ENCODE measurements at places on chromosomes 3 and 15.

DNA sequence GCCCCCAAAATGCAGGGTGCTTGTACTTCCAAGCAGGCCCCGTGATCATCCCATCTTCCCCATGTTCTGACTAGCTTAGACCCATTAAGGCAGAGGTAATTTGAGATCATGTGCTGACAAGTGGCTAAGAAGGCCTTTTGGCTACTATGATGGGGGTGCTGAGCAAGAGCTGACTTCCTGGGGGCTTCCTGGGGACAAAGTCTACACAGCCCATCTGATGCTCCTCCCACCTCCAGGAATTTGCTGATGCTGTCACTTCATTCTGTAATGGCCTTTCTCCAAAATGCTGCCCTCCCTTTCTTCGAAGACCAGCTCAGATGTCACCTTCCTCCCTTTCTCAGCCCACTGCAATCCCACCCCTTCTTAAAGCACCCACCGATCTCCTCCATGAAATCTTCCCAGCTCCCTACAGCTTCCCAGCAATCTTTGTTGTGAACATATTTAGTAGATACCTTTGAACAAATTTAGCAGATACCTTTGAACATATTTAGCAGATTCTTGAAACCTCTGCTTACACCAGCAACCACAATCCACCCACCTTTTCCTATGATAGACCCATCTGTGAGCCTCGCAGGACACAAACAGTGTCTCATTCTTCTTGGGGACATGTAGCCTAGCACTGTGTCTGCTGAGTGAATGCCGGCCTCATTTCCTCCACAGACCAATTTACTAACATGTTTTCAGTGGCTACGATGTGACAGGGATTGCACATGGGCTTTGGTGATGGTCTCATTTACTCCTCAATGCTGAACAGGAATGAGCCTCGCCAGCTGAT is 223.3 kb downstream of the EPHB1 start:
- DNase-seq = no peak

DNA sequence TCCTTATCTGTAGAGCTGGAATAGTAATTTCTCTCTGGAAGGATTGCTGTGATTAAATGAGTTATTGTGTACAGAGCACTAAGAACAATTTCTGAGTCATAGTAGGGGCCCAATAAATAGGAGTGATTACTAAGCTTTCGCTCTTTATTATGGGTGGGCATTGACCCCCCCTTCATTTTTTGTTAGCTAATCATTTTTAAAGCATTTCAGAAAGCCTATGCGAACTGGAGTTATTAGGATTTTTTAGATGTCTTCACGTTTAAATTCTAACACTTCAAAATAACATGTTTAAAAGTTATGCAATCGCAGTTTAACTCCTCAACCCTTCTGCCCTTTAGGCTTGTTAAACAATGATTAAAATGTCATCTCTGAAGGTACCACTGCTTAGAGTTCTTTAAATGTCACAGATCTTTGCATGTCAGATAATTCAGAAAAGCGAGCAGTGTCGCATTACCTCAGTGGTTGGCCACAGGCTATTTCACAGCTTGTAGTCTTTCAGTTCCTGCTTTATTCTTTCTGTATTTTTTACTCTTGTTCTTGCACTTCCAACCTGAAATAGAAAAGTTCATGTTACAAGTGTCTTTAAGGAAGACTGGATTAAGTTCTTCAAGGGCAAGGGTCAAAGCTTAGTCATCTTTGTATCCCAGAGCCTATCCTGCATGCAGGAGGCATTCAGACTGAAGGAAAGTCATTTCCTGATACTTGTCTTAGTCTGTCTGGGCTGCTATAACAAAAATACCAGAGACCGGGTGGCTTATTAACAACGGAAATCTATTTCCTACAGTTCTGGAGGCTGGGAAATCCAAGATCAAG is 102.9 kb downstream of the FNDC3B start:
- DNase-seq = no peak

DNA sequence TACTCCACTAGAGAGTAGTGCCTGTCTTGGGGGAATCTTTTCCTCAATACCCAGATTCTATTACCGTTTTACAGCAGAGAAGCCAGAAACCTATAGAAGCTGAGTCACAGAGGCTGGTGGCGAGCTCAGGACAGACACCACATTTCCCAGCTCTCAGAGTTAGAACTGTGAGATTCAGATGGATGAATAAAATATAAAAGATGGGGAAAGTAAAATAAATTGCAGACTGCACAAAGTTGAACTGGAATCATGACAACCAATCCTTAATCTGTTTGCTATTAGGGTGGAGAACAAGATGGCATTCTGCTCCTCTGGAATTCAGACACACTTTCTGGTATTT is 40.5 kb upstream of the CMSS1 start:
- DNase-seq = no peak

GRCh38 chr15:52677593-52678467 is 1.4 kb downstream of the ATOSA start:
- peak; percentile 16 for DNase-seq

- no peak for DNase-seq
Observed at GRCh38 chr3:19891740-19892139, 42.3 kb downstream of the EFHB start.

- DNase-seq = no peak
Observed at GRCh38 chr3:128500556-128500955, 7.6 kb upstream of the GATA2 start.

- DNase-seq = peak; percentile 93
Observed at GRCh38 chr3:143971359-143972154, at the start of gene DIPK2A. Gene DIPK2A (plus strand): TSS chr3:143971823. CDS start chr3:143972333, 510 bp downstream.

DNA sequence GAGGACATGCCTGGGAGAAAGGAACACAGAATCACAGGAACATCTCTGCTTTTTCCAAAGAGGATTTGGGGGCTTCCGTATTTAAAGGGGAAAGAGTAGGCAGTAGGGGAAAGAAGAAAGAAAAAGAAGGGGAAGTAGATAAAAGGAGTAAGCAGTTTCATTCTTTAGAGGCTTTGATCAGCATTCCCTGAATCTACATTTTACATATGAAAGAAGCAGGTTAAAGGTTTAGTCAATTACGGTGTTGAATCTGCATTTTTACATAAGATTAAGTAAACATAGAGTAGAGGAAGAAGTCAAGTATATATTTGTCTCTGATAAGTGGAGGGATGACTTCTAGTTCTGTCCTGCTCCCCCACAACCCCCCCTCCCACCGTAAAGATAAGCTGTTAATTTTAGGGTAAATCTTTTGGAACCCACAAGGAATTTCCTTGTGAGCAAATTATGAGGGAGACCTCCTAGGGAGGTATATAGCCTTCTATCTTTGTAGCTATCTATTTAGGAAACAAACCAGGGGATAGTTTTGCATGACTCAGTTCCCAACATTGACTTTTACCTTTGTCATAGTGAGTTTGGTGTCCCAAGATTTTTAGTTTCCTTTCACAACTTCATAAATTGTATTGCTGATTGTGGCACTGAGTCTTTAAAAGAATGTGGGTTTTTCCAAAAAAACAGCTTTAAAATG is 8.7 kb upstream of the P2RY12 start:
- DNase-seq = no peak

- DNase-seq = no peak
Observed at GRCh38 chr3:156551261-156551660, 3.7 kb downstream of the SSR3 start.

- DNase-seq = no peak
Observed at GRCh38 chr15:86481720-86482119, 402.0 kb downstream of the AGBL1 start.

GRCh38 chr15:72827226-72827625 is 43.7 kb upstream of the ADPGK start:
- DNase-seq = no peak

DNA sequence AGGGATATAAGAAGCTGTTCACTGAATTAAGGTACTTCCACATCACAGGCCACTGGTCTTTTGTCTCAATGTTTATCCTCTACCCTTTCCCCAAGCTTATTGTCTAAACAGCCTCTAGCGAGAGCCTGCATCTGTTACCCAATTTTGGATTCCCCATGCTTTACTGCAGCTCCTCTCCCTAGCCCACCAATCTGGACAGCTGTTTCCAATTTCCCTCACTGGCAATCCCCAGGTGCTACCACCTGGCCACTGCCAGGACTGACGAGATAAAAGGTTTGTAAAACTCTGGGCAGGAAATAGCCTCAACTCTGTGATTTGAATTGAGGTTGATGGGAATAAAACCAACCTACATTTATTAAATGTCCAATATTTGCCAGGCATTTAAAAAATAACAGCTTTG is 58.0 kb upstream of the TEX9 start:
- no peak for DNase-seq

DNA sequence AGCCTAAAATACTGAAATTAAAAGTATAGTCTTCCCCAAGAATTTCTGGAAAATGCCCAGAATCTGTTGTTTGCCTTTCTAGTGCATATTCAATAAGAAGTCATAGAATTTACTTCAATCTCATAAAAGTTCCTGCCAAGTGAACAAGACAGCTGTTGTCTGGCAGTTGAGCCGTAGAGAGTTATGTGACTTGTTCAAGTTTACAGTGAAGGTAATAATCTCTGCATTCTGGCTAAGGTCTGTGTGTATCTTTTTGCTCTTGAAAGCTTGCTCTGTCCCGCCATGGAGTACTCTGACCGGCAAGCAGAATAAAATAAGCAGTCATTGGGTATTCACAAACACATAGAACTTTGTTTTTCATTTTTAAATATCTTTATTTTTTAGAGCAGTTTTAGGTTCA is 77.8 kb downstream of the GHSR start:
- no peak for DNase-seq

- no peak for DNase-seq
Observed at GRCh38 chr3:48218537-48218936, 4.8 kb upstream of the CAMP start.

DNA sequence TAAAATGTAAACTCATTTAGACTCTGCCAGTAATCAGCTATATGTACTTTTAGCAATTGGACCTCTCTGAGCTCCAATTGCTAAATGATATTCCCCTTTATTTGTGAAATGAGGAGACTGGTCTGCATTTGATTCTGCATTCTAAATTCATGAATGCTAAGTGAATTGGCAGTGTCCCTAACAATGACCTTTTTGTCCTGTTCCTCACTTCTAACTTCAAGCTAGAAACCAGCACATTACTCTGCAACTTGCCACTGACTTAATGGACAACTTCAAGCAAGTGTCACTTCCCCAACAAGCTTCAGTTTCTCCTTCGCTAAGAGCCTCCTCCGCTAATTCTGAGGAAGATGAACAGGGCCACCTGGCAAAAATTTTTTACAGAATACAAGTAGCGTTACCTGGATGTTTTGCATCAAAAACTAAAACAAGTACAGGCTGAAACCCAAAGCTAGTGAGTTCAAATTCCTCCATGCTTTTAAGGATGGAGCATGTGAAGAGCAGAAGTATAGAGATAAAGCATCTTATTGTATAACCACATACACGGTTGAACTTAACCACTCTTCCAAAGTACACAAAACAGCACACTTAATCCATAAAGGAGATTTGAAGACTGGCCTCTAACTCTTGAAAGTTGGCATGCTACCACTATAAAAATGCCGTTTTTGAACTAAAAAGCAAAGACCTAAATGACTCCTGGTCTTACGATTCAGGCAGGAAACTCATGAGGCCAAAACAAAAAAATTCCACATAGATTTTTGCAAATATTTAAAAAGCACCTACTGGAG is 207.6 kb downstream of the MAGI1 start:
- no peak for DNase-seq

Measured in stimulated activated CD4-positive, alpha-beta T cell treated with anti-CD3 and anti-CD28 coated beads, Interleukin-1b, Interleukin-23, amount 100 ng/mL, for 4 hours (primary cell).